ENCODE measurements at places on chromosomes 16 and 17.

- no peak overlapping the region for H3K4me3 ChIP-seq
- H3K36me3 ChIP-seq: no peaks in the 10 kb centered on the region
- DNase-seq: no peak
- H3K27me3 ChIP-seq: peaks cover 17% of the 10 kb centered on the region
- no peak overlapping the region for H3K27ac ChIP-seq
- H3K4me1 ChIP-seq: no peaks in the 10 kb centered on the region
Observed at GRCh38 chr17:75602644-75603043, 15.0 kb downstream of the MYO15B start.

GRCh38 chr17:1126250-1126797 lies 53.5 kb downstream of the ABR start:
- H3K27ac ChIP-seq: no peak overlapping the region
- H3K36me3 ChIP-seq: no peaks in the 10 kb centered on the region
- DNase-seq: no peak
- no peak overlapping the region for H3K4me3 ChIP-seq
- peaks cover 25% of the 10 kb centered on the region for H3K27me3 ChIP-seq

DNA sequence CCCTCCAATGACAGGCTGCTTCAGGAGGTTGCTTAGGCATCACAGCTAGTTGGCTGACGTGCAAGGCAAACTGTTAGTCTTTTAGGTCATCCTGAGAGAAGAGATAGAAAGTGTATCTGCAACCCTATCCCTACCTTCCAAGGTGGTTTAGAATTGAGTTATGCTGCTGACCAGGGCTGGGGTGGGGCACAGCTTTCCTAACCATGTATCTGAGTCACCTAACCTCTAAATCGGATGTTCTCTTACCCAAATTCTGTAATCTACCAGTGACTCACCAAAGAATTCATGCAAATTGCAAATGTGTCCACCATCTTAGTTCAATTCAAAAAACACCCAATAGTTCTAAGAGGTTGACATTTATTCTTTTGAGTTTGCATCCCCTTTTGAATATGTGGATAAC lies 107.2 kb upstream of the DYNLRB2 start:
- H3K4me1 ChIP-seq: no peaks in the 10 kb centered on the region
- no peaks in the 10 kb centered on the region for H3K27me3 ChIP-seq
- no peak for DNase-seq
- no peak overlapping the region for H3K4me3 ChIP-seq

DNA sequence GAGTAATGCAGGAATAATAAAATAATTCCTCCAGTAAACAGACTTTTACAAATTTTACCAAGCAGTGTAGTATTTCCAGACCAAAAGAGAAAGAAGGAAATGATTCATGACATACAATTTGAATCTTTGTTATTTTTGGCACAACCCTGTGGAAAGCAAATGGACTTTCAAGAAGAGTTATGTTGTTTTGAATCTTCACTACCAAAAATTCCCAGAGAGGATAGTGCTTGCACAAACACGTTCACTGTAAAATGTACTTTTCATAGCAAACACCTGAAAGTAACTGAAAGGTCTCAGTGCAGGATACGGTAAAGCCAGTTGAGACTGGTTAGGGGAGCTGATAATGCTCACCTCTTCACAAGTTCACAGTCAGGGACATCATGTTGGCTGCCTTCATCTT lies 107.1 kb downstream of the USP22 start:
- peak; percentile 58 for DNase-seq
- H3K27ac ChIP-seq: peak overlapping the region; percentile 77
- no peaks in the 10 kb centered on the region for H3K27me3 ChIP-seq
- H3K36me3 ChIP-seq: no peaks in the 10 kb centered on the region

GRCh38 chr16:9437115-9437514 lies 345.7 kb downstream of the HAPSTR1 start:
- peaks cover 4% of the 10 kb centered on the region for H3K27me3 ChIP-seq
- H3K4me1 ChIP-seq: no peaks in the 10 kb centered on the region
- H3K36me3 ChIP-seq: no peaks in the 10 kb centered on the region
- H3K27ac ChIP-seq: no peak overlapping the region

GRCh38 chr17:77213778-77214132 lies 73.0 kb downstream of the SEC14L1 start:
- no peak overlapping the region for H3K27ac ChIP-seq
- no peak overlapping the region for H3K4me3 ChIP-seq
- H3K27me3 ChIP-seq: peaks cover 4% of the 10 kb centered on the region
- H3K4me1 ChIP-seq: peaks cover 8% of the 10 kb centered on the region
- H3K36me3 ChIP-seq: peaks cover 43% of the 10 kb centered on the region
- DNase-seq: no peak

GRCh38 chr17:7883781-7884386 lies 4.7 kb upstream of the CHD3 start:
- H3K4me3 ChIP-seq: no peak overlapping the region
- H3K4me1 ChIP-seq: peaks cover 5% of the 10 kb centered on the region
- H3K27ac ChIP-seq: peak overlapping the region; percentile 89
- DNase-seq: no peak
- peaks cover 2% of the 10 kb centered on the region for H3K27me3 ChIP-seq

DNA sequence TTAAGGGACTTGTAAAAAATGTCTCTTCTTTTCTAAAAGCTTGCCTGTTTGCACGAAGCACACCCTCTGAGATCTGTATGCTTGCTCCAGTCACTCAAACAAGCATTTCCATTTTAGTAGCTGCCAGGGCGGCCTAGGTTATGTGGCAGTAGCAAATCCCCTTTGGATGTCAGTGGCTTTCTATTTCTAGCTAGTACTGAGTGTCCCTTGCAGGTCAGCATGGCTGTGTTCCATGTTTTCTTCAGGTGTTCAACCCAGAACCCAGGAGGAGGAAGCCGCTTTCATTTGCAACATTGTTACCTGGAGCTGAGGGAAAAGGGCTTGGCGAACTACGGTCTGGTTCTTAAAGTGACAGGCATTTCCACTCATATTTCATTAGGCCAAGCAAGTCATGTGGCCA lies 36.4 kb downstream of the FOXL1 start:
- peaks cover 52% of the 10 kb centered on the region for H3K4me1 ChIP-seq
- no peaks in the 10 kb centered on the region for H3K36me3 ChIP-seq
- no peak for DNase-seq
- no peak overlapping the region for H3K27ac ChIP-seq
- H3K4me3 ChIP-seq: no peak overlapping the region

DNA sequence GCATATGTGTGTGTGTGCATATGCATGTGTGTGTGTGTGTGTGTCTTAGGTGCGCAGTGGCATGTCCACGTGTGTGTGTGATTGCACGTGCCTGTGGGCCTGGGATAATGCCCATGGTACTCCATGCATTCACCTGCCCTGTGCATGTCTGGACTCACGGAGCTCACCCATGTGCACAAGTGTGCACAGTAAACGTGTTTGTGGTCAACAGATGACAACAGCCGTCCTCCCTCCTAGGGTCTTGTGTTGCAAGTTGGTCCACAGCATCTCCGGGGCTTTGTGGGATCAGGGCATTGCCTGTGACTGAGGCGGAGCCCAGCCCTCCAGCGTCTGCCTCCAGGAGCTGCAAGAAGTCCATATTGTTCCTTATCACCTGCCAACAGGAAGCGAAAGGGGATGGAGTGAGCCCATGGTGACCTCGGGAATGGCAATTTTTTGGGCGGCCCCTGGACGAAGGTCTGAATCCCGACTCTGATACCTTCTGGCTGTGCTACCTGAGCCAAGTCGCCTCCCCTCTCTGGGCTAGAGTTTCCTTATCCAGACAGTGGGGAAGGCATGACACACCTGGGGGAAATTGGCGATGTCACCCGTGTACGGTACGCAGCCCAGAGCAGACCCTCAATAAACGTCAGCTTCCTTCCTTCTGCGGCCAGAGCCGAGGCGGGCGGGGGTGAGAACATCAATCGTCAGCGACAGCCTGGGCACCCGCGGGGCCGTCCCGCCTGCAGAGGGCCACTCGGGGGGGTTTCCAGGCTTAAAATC lies 47.6 kb downstream of the IL21R start:
- no peak overlapping the region for H3K27ac ChIP-seq
- no peaks in the 10 kb centered on the region for H3K4me1 ChIP-seq
- peaks cover 20% of the 10 kb centered on the region for H3K36me3 ChIP-seq
- H3K4me3 ChIP-seq: no peak overlapping the region

- peaks cover 13% of the 10 kb centered on the region for H3K36me3 ChIP-seq
- H3K27me3 ChIP-seq: no peaks in the 10 kb centered on the region
- peak; percentile 83 for DNase-seq
Observed at GRCh38 chr17:2214929-2215615, 88.5 kb downstream of the SMG6 start.

DNA sequence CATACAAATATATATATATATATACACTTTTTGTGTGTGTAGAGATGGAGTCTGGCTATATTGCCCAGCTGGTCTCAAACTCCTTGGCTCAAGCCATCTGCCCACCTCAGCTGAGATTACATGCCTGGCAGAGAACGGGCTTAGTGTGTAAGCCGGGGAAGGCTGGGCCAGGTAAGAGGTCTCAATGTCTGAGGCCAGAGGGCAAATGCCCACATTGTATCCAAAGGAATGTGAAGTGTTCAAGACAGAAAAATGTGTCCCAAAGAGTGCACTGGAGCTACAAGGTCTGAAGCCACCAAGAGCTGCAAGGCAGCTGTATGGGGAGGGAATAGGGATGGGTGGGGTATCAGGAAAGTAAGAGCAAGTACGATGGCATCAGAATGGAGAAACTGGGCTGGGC lies 8.8 kb downstream of the CD2BP2 start:
- no peak for DNase-seq
- peaks cover 9% of the 10 kb centered on the region for H3K36me3 ChIP-seq
- H3K27ac ChIP-seq: no peak overlapping the region

DNA sequence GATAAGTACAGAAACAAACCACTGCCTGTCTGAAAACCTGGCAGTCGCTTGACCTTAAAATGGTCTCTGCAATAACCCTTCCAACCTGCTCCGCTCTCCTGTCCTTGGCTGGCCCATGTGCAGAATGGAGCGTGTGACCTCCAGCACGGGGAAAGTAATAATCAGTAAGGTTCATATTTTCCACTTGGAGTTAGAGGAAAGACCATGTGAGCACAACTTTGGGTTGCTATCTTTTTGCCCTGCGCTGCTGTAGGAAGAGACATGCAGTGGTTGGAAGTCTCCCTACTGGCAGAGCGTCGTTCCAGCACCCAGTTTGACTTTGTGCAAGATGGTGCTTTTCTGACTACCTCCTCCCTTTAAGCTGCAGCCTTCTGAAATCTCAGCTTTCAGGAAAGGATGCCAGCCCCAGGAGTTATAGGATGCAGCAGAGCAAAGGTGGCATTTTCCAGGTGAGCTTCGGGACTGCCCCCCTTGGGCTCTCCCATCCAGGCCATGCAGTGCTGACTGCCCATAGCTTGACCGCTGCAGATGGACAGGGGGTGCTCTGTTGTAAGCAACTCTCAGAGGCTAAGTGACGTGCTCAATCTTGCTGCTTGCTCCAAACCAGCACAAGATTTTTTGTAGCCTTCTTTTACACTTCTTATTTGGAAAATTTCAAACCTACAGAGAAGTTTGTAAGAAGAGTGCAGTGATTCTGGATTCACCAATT lies 110.7 kb upstream of the NOL11 start:
- no peaks in the 10 kb centered on the region for H3K36me3 ChIP-seq
- no peak overlapping the region for H3K4me3 ChIP-seq
- no peak for DNase-seq
- no peak overlapping the region for H3K27ac ChIP-seq
- H3K4me1 ChIP-seq: peaks cover 6% of the 10 kb centered on the region
- no peaks in the 10 kb centered on the region for H3K27me3 ChIP-seq

- no peak for DNase-seq
- no peak overlapping the region for H3K27ac ChIP-seq
- peaks cover 3% of the 10 kb centered on the region for H3K27me3 ChIP-seq
- H3K4me3 ChIP-seq: no peak overlapping the region
Observed at GRCh38 chr17:79511471-79511870, 99.4 kb downstream of the RBFOX3 start.

DNA sequence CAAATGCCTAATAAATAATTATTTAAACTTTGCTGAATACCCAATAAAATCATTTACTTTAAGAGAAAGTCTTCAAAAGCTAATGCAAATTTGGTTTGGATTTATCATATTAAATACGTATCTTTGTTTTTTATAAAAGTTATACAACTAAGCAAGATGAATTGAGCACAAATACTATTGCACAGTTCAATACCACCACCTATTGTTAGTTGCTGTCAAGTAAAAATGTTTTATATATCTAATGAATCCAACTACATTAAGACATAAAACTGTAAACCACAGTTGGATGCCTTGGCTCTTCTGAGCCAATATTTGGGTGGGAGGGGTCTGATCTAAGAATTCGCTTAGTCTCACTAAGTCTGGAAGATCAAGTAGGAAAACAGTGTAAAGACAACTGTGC lies 7.7 kb downstream of the FBXL20 start:
- no peaks in the 10 kb centered on the region for H3K36me3 ChIP-seq
- no peak for DNase-seq
- H3K27ac ChIP-seq: no peak overlapping the region
- no peaks in the 10 kb centered on the region for H3K27me3 ChIP-seq
- peaks cover 10% of the 10 kb centered on the region for H3K4me1 ChIP-seq

- no peak overlapping the region for H3K4me3 ChIP-seq
- H3K36me3 ChIP-seq: peaks cover 51% of the 10 kb centered on the region
- H3K27ac ChIP-seq: peak overlapping the region; percentile 27
Observed at GRCh38 chr16:19701091-19701490, 16.9 kb downstream of the KNOP1 start.

DNA sequence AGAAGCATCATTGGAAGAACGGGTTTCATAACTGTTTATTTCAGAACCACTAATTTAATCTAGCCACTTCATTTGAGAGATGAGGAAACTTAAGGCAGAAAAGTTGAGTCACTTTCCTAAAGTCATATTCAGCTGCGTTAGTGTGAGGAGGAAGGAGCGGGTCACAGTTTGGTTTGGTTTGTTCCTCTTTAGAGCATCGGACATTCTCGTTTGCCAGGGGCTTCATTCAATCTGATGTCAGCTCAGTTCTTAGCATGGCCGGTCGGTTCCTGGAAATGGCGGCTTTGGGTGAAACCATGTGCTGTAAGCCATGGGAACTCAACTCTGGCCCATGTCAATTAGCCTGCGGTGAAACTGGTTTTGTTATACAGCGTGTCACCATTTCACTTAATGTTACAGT lies 186.5 kb downstream of the LGALS9B start:
- no peaks in the 10 kb centered on the region for H3K36me3 ChIP-seq
- no peak for DNase-seq
- H3K4me1 ChIP-seq: peaks cover 50% of the 10 kb centered on the region
- no peak overlapping the region for H3K4me3 ChIP-seq

GRCh38 chr17:61130330-61130729 lies 269.3 kb upstream of the TBX2 start:
- peaks cover 28% of the 10 kb centered on the region for H3K4me1 ChIP-seq
- no peak overlapping the region for H3K4me3 ChIP-seq
- no peak for DNase-seq
- H3K27ac ChIP-seq: no peak overlapping the region
- no peaks in the 10 kb centered on the region for H3K36me3 ChIP-seq

All from HFFc6 (cell line).